NCI-H446 treated with DMSO at 0.1 percent for 48 hours (cell line): ENCODE measurements at places on chromosomes 12 and 14.

GRCh38 chr12:52407918-52408317, 1.8 kb upstream of the KRT82 start:
- DNase-seq = no peak

DNA sequence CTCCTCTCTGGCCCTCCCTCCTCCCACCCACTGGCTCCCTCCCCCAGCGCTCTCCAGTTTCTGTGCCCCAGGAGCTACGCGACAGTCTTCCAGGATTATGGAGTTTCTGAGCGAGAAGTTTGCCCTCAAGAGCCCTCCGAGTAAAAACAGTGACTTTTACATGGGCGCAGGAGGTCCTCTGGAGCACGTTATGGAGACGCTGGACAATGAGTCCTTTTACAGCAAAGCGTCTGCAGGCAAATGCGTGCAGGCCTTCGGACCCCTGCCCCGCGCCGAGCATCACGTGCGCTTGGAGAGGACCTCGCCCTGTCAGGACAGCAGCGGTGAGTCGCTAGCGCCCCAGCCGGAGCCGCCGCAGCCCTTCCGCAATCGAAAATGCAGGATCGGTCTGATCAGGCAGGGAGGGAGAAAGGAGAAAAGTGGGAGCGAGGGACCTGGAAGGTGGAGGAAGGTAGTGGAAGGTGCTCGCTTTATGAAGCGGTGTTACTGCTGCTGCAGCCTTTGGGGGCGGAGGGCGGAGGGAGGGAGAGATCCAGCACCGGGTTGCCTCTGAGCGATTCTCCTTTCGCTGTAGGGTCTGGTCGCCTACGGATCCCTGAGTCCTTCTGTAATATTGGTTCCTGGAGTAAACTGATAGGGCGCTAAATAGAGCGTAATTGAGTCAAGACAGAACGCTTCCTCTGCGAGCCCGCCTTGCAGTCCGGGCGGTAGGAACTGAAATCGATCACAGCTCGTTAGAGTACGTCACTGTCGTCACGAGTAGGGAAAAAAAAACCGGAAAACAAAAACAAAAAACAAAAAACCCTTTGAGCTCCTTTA, at the start of gene ALX1:
Gene ALX1, plus strand, starts transcription at position 56 of the 819 bp plus-strand sequence. Its CDS starts 42 bp downstream, at position 98.
- DNase-seq = no peak

DNA sequence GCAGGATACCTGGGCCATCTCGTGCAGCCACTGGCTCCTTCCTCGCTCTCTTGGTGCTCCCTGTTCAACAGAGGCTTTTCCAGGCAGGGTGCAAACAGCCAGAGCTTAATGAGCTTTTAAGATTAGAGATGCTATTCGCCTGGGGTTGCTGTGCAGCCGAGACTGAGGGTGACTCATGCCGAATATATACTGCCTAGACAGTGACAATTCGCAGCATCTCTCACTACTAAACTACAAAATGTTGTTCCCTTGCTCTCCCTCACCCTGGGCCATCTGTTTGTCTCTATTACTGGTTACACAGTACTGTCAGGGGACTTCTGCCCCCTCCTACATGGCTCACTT, 26.0 kb upstream of the TESC start:
- DNase-seq = peak; percentile 67

DNA sequence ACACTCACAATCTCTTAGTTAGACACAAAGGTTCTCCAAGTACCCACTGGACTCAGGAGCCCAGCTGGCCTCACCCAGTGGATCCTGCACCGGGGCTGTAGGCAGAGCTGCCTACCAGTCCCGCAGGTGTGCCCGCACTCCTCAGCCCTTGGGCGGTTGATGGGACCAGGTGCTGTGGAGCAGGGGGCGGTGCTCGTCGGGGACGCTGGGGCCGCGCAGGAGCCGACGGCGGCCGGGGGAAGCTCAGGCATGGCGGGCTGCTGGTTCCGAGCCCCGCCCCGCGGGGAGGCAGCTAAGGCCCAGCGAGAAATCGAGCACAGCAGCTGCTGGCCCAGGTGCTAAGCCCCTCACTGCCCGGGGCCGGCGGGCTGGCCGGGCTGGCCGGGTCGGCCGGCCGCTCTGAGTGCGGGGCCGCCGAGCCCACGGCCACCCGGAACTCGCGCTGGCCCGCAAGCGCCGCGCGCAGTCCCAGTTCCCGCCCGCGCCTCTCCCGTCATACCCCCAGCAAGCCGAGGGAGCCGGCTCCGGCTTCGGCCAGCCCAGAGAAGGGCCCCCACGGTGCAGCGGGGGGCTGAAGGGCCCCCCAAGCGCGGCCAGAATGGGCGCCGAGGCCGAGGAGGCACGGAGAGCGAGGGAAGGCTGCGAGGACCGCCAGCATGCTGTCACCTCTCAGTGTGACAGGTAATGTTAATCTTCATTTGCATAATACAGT, 506.8 kb downstream of the LRFN5 start:
- DNase-seq = no peak

GRCh38 chr12:73902260-73902659, 635.4 kb upstream of the ATXN7L3B start:
- no peak for DNase-seq

DNA sequence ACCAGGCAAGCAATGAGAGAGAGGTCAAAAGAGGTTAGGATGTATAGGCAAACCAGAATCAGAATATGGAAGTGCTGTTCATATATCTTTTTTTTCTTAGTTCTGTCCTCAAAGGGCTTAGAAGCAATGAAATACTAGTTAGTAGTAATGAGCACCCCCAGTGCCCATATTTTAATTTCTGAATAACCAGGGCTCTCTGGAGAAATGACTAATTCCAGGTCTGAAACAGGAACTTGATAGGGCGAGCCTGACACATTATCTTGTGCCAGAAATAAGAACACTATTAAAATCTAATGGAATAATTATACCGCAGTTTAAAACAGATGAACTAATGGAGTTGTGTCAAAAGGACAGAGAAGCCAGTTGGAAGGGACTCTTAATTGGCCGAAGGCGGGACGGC, 30.9 kb downstream of the BICDL1 start:
- no peak for DNase-seq

DNA sequence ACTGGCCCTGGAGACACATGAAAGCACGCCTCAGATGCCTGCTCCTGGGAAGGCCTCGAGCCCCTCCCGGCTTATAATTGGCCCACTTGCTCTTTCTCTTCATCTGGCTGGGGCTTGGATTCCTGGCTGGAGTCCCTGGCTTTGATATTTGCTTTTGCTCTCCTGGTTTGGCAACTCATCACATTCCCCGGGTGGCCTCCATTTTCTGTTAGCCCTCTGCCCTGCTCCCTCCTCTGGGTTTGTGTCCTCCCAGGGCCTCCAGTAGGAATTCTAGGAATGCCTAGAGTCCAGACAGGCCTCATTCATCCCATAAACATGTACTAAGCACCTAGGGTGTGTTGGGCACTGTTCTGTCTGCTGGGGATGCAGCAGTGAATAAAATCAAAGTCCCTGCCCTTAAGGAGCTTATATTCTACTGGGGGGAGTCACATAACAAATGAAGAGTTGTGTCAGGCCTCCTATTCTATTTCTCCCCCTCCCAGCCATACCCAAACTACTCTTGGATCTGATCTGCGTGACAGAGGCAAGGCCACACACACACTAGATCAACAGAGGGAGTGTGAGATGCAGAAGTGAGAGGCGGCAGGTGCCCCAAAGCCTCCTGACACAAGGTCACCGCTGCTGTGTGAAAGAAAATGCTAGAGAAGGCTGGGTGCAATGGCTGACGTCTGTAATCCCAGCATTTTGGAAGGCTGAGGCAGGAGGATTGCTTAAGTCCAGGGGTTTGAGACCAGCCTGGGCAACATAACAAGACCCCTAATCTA, 21.3 kb upstream of the TSPAN9 start:
- DNase-seq = peak; percentile 50

- DNase-seq = no peak
These were observed 17.7 kb upstream of the ANAPC7 start for GRCh38 chr12:110421159-110421661.

- DNase-seq = no peak
These were observed 196.1 kb upstream of the CDKN3 start for GRCh38 chr14:54200726-54201125.

DNA sequence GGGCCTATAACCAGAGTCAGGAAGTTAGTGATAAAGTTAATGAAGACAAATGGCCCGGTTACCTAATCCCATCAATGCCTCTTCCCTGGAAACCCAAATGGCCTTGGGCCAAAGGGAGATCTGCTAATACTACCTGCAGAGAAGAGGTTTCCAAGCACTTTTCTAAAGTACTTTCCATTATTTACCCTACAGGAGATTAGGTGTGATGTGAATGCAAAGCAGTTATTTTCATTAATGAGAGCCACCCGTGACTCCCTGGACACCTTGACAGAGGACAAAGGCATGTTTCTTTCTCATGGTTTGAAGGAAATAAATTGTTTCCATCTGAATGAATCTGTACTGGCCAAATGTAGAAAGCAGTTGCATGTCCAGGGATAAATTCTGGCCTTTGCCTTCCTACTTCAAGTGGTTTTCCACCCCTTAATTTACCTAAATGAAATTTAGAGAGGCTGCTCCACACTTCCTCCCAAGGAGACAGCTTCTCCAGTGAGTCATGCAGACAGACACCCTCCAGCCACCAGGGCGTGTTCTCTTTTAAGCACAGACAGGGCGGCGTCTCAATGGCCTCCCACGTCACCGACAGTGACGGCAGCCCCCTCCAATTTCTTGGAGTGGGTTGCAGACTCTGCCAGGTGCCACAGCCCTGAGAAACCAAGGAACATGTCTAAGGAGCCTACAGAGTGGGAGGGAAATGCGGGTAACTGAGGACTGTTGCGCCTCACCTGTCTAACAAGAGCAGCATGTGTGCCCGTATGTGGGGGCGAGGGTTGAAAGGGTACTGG, 43.9 kb upstream of the GNPNAT1 start:
- no peak for DNase-seq

GRCh38 chr14:67360470-67361206, 510 bp downstream of the EIF2S1 start:
- DNase-seq = no peak

- DNase-seq = no peak
These were observed 40.3 kb downstream of the SOCS2 start for GRCh38 chr12:93612776-93613175.

GRCh38 chr12:104958805-104959334, 780 bp upstream of the SLC41A2 start:
- DNase-seq = no peak

- no peak for DNase-seq
These were observed 490 bp downstream of the RILPL1 start for GRCh38 chr12:123532808-123533649.

DNA sequence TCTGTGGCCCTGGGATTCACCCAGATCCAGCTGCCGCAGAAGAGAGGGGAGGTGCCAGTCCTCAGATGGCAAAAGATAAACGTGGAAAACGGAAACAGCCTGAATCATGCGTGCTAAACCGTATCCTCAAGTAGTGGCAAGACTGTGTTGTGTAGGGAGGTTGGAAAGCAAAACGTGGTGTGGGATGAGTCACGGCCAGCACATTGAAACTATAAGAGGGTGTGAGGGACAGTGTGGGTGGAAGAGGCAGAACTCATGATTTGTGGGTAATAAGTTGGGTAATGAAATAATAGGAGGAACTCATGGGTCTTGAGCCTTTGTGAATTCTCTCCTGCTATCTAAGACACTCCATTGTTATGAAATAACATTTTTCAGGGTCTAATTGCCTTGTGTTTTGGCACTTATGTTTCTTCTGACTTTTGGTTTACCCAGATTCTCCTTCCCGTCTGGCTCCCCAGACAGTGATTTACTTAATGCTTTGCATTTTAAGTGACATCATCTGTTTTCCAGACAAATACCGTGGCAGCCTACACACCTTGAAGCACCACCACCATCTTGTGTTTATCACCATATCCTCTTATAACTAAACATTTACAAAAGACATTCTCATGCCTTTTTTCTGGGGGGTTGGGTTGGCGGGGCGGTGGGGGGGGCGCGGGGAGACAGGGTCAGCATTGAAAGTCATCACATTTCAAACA, 62.3 kb upstream of the PTCSC3 start:
- no peak for DNase-seq

- no peak for DNase-seq
These were observed 274.3 kb downstream of the BCL11B start for GRCh38 chr14:98997526-98998205.

GRCh38 chr12:89067421-89068187, 284.7 kb downstream of the DUSP6 start:
- DNase-seq = no peak

GRCh38 chr14:45267071-45267470, 14.1 kb upstream of the MIS18BP1 start:
- DNase-seq = no peak

- no peak for DNase-seq
These were observed 22.3 kb downstream of the IFT43 start for GRCh38 chr14:76007852-76008251.

- no peak for DNase-seq
These were observed 31.5 kb upstream of the PTGDR start for GRCh38 chr14:52235866-52236510.

GRCh38 chr14:74249433-74250375, 10.5 kb downstream of the VSX2 start:
- DNase-seq = no peak

- DNase-seq = no peak
These were observed 2.3 kb downstream of the LHX5 start for GRCh38 chr12:113469224-113469948.

GRCh38 chr14:83347874-83348273, 1814.2 kb upstream of the SEL1L start:
- DNase-seq = no peak

GRCh38 chr12:19710811-19711793, 271.8 kb downstream of the AEBP2 start:
- peak; percentile 39 for DNase-seq

DNA sequence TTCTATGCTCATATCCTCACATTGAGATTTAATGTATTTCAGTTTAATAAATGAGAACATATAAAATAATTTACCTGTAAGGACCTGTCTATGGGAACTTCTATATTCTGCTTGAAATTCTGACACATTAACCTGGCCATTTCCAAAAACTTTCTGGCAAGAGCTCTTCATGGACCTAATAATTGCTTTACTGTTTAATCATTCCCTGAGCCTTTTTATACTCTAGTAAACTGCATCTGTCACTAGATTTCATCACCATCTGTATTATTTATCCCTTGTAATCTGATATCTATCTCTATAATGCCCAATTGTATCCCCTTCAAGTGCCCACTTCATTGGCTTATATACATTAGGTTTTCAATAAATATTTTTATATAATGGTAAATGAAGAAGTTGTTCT, 327.7 kb downstream of the RAD51B start:
- DNase-seq = peak; percentile 47

- no peak for DNase-seq
These were observed 33.2 kb upstream of the KCNH3 start for GRCh38 chr12:49505672-49506071.

GRCh38 chr12:12376646-12377448, 20.0 kb downstream of the BORCS5 start:
- peak; percentile 60 for DNase-seq

- no peak for DNase-seq
These were observed 311.9 kb downstream of the BCL11B start for GRCh38 chr14:98959958-98960616.
